ENCODE measurements at places on chromosomes 11 and 22.

DNA sequence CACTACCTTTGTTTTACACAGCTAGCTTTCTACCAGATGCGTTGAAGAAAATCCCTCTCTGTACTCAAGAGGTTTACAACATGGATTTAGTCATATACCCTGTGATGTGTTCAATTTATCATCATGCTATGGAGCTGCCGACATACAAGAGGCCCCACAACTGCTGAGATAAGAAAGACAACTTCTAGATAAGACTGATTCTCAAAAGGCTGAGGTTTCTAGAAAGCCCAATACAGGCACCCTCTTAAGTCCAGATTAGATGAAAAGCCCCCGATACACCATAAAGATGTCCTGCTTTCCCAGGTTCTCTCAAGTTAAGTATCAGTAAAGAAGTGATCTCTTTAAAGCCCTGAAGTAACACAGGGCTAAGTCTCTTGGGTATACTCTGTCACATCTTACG lies 14.3 kb downstream of the MTCH2 start:
- DNase-seq: no peak

DNA sequence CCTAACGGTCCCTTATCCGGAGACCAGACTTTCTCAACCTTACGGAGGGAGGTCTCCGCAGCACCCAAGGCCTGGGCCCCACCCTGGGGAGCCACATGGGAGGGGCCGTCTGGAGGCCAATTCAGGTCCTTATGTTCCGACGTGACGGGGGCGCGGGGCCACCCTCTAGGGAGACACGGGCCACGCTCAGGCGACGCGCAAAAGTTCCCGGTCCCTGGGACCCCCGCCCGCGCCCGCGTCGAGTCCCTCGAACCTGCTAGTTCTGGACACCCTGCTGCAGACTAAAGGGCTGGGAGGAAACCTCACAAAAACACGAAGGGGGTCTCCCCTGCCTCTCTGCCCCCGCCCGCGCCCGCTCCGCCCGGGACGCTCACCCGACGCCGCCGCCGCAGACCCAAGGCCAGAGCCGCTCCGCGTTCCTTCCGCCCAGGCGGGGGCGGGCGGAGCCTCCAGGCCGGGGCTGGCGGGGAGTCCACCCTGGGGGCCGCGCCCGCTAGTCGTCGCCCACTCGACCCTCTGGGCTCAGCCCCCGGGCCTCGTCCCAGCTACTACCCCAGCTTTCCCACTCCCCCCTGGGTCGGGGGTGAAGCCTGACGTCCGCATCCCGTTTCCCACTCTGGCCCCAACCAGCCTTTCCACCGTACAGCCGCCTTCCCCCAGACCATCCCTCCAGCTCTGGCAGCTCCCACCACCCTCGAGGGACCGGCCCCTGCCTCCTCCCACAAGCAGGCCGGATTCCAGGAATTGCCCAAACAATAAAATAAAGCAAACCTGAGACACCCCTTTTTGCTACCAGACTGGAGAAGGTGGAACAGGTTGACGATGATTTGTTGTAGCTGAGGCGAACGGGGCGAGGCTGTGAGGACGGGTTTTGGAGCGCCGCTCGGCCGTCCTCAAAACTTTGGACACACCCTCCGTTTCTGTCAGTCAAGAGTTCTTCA lies 2.7 kb downstream of the RNH1 start:
- no peak for DNase-seq

DNA sequence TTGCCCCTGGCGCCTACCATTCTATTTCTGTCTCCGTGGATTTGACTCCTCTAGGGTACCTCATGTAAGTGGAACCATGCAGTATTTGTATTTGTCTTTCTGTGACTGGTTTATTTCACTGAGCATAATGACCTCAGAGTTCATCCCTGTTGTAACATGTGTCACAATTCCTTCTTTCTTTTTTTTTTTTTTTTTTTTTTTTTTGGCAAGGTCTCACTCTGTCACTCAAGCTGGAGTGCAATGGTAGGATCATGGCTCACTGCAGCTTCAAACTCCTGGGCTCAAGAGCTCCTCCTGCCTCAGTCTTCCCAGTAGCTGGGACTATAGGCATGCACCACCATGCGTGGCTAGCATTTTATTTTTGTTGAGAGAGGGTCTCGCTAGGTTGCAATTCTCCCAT lies 74.0 kb upstream of the SEPTIN5 start:
- no peak for DNase-seq

GRCh38 chr11:122686111-122686510 lies 30.6 kb downstream of the UBASH3B start:
- no peak for DNase-seq

GRCh38 chr11:110715541-110715940 lies 3.3 kb upstream of the ARHGAP20 start:
- no peak for DNase-seq

- no peak for DNase-seq
These were observed 68.3 kb downstream of the CHST1 start for GRCh38 chr11:45597097-45597496.

GRCh38 chr11:13260963-13261588 lies 16.5 kb upstream of the BMAL1 start:
- no peak for DNase-seq

GRCh38 chr11:70381350-70381749 lies 17.0 kb upstream of the CTTN start:
- DNase-seq: no peak

- DNase-seq: no peak
These were observed 111.0 kb upstream of the ARHGAP42 start for GRCh38 chr11:100575860-100576717.

GRCh38 chr11:69310351-69310750 lies 16.4 kb downstream of the MYEOV start:
- DNase-seq: no peak

DNA sequence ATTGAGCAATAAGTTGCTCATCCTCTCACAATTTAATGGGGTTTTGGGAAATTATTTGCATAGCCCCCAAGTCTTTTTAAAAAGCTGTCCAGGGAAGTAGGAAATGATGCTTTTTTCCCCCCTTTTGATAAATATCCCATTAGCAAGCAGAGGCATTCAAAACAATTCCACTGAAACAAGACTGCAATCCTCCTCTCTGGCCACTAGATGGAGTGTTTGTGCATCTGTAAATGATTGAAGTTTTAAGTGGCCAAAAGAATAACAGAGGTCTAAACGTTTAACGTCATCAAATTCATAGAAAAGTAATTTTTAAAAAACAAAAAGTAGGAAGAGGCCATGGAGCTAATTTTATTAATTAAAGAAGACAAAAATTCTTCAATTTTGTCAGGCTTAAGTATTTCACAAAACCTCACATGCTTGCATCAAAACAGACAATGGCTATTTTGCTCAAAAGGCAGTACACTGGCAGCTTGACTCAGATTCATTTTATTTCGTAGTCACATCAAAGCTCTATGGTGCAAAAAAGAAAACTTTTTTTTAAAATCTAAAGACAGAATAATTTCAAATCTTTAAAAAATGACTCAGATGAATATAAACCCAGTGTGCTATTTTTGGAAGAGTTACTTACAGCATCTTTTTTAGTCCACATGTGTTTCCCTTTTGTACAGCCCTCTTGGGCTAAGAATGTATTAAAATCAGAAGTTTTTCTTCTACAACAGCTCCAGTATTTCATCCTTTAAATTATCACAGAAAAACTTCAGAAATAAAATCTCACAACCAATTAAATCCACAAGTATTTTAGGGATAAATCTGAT lies 17.8 kb downstream of the CHORDC1 start:
- DNase-seq: no peak

GRCh38 chr22:33850193-33850592 lies 70.1 kb downstream of the LARGE1 start:
- no peak for DNase-seq

DNA sequence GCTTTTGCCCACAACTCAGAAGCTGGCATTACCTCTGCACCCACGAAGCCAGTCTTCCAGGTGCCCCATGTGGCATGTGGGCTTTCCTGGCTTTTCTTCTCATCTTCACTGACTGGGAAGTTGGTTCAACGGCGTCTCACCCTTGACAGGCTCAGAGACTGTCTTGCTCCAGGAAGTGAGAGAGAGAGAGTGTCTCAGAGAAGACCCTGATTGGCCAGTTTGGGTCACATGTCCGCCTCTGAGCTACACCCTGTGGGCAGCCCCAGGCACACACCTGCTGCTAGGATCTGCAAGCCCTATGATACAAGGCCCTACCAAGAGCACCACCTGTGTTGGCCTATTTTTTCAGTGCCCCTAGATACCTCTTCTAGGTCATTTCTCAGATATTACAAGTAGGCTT lies 39.0 kb downstream of the RTL6 start:
- no peak for DNase-seq

DNA sequence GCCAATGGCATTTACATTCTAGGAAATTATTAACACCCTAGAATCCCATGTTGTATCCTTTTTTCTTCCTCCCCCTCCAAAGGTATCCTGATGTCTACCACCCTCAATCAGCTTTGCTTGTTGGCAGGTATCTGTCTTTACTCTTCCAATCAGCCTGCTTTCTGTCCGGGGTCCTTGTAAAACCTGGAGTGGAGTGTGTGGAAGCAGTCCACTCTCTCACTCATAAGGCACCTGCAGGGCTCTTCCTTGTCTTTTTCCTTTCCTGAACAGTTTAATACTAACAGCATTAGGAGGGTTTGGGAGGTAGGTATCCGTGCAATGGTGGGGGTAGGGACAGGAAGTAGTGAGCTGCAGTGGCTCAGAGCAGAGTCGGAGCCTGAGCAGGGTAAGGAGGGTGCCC lies 193.4 kb downstream of the BARX2 start:
- DNase-seq: no peak

DNA sequence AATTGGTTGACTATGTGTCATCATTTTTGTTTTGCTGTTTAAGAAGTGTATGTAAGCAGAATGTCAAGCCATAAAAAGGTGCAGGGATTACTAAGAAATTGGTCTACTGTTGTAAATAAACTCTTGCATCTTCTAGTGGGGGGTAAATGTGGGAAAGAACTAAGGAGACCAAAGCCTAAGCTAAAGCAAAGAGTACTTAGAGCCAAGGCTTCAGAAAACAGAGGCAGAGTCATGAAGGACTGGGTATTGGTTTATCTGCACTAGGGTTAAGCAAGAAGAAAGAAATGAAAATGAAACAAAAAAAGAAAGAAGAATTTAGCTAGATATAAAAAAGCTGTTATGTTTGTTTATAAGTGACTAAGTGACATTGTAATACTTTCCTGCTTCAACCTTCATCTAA lies 628.1 kb downstream of the METTL15 start:
- DNase-seq: no peak

- no peak for DNase-seq
These were observed 438.9 kb downstream of the TBC1D22A start for GRCh38 chr22:47201186-47201995.

GRCh38 chr11:28009388-28009787 lies 98.6 kb downstream of the KIF18A start:
- DNase-seq: no peak

- no peak for DNase-seq
These were observed 26.3 kb upstream of the ACR start for GRCh38 chr22:50711446-50712340.

DNA sequence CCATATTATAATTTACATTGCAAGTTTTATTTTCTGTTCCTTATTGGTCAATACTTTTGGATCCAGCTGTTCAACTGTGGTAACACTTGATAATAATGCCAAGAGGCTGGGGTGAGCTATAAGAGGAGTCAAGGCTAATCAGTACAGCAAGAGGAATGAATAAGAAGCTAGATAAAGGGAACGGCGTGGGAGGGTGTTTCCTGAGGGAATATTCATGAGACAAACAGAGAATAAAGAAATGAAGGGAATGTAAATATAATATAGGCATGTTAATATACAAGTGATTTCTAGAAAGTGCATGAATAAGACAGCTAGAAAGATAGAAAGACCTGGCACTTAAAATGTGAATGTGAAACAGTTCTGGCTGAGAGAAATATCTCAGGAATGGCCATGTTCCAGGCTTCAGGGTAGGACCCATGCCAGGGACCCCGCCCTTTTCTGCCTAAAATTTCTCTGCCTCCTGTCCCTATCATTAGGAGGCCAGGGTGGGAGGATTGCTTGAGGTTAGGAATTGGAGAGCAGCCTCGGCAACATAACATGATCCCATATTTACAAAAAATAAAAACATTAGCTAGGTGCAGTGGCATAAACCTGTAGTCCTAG lies 3.9 kb downstream of the OR51B4 start:
- DNase-seq: no peak

- no peak for DNase-seq
These were observed 848 bp upstream of the TRPC6 start for GRCh38 chr11:101584655-101585054.

DNA sequence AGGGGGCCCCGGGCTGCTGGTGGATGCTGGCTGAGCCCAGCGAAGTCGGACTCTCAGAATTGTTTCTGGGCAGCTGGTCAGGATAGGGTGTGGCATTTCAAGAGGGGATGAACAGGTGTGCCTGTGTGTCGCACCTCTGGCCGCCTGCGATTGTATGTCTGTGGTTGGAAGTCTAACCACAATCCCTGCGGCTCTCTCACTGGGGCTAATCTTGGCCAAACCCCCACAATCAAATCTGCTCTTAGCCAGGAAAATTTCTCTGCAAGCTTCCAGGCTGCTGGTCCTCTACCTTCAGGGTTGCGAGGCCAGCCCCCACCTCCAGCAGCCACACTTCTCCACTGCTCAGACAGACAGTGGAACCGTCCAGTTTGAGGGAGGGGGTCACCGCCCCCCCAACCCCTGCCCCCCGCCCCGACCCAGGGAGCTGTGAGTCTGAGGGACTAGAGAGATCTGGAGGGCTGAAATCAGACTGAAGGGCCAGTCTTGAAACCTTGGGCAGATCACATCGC lies 953 bp downstream of the ATG16L2 start:
- no peak for DNase-seq

- no peak for DNase-seq
These were observed 82.3 kb downstream of the ABTB2 start for GRCh38 chr11:34275486-34275885.

Data from stimulated activated CD8-positive, alpha-beta memory T cell treated with anti-CD3 and anti-CD28 coated beads, Interleukin-2, amount 100 ng/mL, for 1 hour (primary cell).